Caco-2 (cell line): ENCODE measurements at places on chromosomes 12 and 14. TPM values are rescaled to one million over a fixed set of nuclear protein-coding genes. Genes with fewer than 3 reads are reported as not detected.
A peak's percentile ranks its signal among the peaks of the same experiment; 100 is the strongest.

DNA sequence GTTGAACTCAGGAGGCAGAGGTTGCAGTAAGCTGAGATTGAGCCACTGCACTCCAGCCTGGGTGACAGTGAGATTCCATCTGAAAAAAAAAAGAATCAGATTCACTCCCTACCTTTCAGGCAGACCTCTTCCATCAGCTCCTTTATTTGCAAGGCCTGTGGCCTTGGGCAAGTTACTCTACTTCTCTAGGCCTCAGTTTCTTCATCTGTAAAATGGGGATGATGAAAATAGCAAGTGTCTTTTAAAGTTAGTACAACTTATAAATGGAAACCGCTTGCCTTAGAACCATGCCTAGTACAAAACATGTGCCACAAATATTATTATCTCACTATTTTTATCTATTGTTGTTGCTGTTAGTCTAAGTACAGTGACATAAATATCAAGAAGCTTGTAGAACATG lies 84.3 kb downstream of the STAB2 start:
- no peak for DNase-seq

GRCh38 chr12:88665071-88665470 lies 84.8 kb upstream of the KITLG start:
- DNase-seq: no peak

- DNase-seq: no peak
Observed at GRCh38 chr12:120145164-120145563, 28.6 kb upstream of the RAB35 start.

- DNase-seq: no peak
Observed at GRCh38 chr12:24591715-24592440, 357.0 kb downstream of the BCAT1 start.

The TAMALIN gene
- total RNA-seq: 3.7 and 4.1 TPM in 2 replicates

The SINHCAF gene
- total RNA-seq: 286 and 319 TPM in 2 replicates

- DNase-seq: no peak
Observed at GRCh38 chr14:64950889-64951288, 8.3 kb upstream of the GPX2 start.

GRCh38 chr12:96886998-96887677 lies 19.9 kb upstream of the NEDD1 start:
- DNase-seq: no peak

DNA sequence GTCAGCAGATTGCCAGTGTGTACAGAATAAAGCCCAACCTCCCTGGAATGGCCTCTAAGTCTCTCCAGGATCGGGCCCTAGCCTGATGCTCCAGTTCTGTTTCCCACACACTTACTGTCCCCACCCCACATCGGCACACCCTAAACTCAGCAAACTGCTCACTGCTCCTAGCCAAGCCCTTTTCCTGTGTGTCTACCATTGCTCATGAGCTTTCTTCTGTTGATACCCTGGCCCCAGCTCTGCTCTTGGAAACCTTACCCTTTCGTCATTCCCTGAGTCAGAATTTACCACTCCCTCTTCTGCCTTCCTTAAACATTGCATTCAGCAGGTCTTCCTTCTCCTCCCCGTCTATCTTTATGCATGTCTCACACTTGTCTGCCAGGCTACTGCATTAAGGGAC lies 158.9 kb downstream of the TMX1 start:
- no peak for DNase-seq

The NUP37 gene
- 78.9 and 87.4 TPM in 2 replicates for total RNA-seq

GRCh38 chr12:84362552-84362897 lies 550.1 kb downstream of the SLC6A15 start:
- no peak for DNase-seq

GRCh38 chr12:62916632-62917425 lies 18.1 kb downstream of the PPM1H start:
- DNase-seq: no peak

DNA sequence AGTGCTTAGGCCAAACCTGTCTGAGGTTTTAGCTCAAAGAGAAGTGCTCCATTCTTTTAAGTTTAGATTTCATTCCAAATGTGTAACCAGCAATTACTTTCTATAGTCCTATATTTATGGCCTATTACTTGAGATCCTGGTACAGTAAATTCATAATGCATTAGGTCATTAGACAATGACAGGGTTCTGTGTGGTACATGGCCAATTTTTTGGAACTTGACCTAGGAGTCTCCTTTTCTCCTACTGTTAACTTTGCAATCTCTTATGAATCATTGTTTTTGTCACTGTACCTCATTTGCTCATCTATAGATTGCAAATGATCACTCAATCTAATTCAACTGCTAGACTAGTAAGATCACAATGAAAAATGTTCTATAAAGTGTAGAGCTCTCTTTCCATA lies 136.7 kb downstream of the PDE3A start:
- no peak for DNase-seq

The CIROP gene
- not detected in 2 replicates for total RNA-seq

- DNase-seq: no peak
Observed at GRCh38 chr14:96192975-96193805, 11.4 kb upstream of the BDKRB2 start.

DNA sequence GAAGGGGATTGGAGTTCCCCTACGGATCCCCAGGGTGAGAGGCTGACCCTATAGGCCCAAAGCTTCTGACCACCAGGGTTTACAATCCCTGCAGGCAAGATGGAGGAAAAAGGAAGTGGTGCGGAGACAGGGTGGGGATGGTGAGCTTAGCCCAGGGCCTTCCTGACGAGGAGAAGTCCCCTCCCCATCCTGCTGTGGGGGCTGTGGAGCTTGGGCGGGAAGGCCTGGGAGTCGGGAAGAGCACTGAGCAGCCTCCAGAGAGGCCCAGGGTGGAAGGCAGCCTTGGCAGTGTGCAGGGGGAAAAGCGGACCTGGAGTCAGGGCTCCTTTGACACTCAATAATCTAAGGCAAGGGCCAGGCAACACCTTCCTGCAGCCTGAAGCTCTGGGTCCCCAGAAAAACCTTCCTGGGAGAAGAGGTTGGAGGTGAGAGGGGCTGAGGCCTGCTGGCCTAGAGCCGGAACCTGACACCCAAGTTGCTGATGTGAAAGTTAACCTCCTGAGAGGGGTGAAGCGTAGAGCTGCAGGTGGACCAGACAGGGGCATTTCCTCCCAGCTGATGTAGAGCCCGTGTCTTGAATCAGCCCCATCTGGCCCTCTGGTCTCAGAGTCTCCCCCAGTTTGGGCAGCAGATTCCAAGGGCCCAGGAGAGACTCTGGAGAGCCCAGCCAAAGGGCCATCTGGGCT lies 6.0 kb downstream of the HDAC7 start:
- DNase-seq: no peak

DNA sequence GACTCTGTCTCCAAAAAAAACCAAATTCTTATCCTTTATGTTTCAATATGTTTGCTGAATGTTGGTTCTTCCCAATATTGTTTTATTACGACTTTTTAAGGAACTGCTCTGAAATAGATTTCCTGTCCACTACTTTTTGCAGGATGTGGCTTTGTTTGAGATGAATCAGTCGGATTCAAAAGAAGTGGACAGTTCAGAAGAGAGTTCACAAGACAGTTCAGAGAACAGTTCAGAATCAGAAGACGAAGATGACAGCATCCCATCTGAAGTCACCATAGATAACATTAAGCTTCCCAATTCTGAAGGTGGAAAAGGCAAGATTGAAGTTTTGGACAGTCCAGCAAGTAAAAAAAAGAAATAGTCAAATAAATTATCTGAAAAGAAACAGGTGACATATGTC lies 8.2 kb downstream of the NOPCHAP1 start:
- DNase-seq: no peak

DNA sequence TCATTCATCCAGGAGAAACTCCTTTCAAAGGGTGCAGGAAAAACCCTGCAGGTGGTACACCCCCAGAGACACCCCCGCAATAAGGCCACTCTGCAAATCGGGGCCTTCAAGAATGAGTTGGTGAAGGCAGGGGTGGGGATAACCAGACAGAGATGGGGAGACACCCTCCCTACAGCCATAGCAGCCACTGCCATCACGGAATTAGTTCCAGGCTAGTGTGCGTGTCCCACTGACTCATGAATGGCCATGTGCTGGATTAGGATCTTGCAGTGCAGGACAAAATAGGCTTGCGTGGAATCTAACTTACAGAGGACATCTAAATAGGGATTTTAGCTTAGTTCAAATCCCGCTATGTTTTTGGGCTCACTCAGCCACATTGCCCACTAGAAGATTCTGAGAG lies 37.8 kb downstream of the SPRING1 start:
- no peak for DNase-seq

- DNase-seq: no peak
Observed at GRCh38 chr12:10142976-10143589, 13.1 kb upstream of the CLEC7A start.

The PZP gene
- not detected in 2 replicates for total RNA-seq

The TAS2R43 gene
- total RNA-seq: not detected in 2 replicates

DNA sequence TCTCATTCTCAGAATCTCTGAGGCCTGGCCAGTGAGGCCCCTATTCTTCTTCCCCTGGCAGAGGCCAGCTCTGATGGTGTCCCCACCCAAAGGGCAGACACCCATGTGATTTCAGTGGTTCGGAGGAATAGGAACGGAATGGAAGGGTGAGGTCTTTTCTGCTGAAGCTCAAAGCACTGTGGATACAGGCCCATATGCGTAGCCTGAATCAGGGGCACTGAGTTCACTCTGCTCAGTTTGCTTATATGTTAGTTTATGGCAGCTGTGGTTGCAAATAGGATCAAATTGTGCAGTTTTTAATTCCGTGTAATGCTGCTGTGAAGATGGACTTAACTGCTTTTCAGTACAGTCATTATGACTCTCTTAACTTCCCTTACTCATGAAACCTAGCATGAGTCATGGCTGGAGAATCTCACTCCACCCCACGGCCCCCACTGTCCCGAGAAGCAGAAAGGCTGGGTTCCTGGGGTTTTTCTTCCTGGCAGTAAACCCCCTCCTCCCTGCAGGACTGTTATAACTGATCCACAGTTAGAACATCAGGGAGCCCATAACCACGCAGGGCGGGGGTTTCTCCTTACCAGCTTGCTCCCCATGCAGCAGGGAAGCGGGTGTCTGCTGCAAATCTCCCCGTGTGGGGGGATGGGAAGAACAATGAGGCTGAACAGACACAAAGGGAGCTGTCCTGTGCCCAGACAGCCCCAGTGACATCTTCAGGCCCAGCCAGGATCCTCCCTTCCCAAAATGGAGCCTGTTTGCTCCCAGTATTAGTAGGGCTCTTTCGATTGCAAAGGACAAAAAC lies 122.7 kb downstream of the SLC38A6 start:
- DNase-seq: peak; percentile 48
